ENCODE measurements at places on chromosomes 3 and 15.

GRCh38 chr3:120982608-120983320, 74.8 kb downstream of the STXBP5L start:
- no peak for DNase-seq

GRCh38 chr3:39414421-39414907, 7.9 kb downstream of the RPSA start:
- no peak for DNase-seq

GRCh38 chr3:133866141-133866540, 29.5 kb downstream of the RAB6B start:
- DNase-seq: no peak

DNA sequence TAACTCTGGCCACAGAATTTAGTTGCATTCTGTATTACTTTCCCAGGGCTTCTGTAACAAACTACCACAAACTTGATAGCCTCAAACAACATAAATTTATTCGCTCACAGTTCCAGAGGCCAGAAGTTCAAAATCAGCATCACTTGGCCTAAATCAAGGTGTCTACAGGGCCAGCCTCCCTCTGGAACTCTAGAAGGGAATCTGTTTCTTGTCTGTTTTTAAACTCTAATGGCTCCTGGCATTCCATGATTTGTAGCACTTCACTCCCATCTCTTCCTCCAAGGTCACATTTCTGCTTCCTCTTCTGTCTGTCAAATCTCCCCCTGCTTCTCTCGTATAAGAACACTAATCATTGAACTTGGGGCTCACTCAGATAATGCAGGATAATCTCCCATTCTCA, 151.9 kb upstream of the ARPP21 start:
- DNase-seq: no peak

DNA sequence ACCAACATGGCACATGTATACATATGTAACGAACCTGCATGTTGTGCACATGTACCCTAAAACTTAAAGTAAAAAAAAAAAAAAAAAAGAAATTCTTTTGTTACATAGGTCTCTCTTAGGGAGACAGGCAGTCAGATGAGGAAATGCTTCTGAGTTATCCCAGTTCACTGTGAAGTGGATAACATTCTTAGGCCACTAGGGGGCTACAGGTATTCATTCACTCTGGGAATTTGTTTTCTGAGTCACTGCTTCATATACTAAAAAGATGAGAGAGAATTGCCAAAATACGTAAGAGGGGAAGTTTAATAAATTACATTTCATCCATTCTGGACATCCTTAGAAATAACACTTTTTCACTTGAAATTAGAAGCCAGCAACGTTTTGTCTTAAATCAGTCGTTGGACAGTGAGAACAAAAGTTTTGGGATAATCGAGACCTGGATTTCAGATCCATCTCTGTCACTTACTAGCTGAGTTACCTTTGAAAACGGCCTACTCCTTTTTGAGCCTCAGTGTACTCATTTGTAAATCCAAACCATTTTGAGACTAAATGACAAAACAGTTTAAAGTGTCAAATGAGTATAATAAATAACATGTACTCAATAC, 738.4 kb upstream of the ALCAM start:
- DNase-seq: peak; percentile 77

GRCh38 chr3:38645601-38646000, 3.9 kb downstream of the SCN5A start:
- no peak for DNase-seq

DNA sequence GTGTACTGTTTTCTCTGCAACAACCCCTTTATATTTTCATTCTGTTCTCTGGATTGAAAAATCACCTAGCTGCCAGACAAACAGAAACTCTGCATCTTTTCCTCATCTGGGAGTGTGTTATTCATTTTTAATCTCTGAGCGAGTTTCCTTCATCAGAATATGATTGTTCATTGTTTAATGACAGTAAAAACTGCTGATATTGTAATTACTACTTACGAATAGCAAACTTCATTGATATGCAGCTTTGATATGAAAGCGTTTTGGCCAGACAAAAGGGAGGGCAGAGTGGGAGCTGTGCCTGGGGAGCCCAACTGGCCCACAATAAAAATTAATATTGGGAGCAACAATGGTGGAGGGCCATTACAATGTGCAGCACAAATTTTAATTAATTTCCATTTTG, 132.7 kb upstream of the SKOR1 start:
- no peak for DNase-seq

- DNase-seq: no peak
Measured at GRCh38 chr15:55366981-55367380, 41.2 kb downstream of the CCPG1 start.

GRCh38 chr15:69793431-69793780, 304.3 kb downstream of the TLE3 start:
- no peak for DNase-seq

DNA sequence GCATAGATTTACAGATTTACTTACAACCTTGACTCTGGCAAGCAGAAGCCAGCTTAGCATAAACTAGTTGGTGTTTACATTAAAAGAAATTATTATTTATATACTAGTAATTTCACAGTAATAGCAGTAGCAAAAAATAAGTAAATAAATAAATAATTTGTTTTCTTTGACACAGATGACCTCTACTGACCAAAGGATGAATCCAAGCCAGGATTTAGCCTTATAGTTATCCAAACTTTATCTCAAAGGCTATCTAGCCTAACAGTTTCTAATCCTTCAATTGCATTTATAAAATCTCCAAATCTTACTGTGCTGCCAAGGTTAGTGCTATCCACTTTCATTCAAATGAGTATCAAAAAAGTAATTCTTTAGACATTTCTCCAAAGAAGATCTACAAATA, 64.3 kb downstream of the FRMD5 start:
- DNase-seq: no peak

- peak; percentile 46 for DNase-seq
Measured at GRCh38 chr15:67511606-67512005, 9.3 kb upstream of the C15orf61 start.

GRCh38 chr15:85897207-85897894, 102.6 kb upstream of the KLHL25 start:
- DNase-seq: no peak

DNA sequence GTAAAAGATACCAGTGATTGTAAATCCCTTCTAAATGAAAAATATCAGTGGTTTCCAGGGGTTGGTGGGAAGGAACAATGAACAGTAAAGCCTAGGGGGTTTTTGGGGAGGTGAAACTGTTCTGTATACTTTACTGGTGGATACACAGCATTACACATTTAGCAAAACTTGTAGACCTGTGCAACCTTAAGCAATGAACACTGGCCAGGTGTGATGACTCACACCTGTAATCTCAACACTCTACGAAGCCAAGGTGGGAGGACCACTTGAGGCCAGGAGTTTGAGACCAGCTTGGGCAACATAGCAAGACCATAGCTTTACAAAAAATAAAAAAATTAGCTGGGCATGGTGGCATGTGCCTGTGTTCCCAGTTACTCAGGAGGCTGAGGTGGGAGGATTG, 1.8 kb downstream of the CCDC13 start:
- no peak for DNase-seq

- no peak for DNase-seq
Measured at GRCh38 chr3:47794544-47794943, 8.4 kb upstream of the DHX30 start.

GRCh38 chr3:6282918-6283317, 578.0 kb upstream of the GRM7 start:
- no peak for DNase-seq

GRCh38 chr15:97126553-97127233, 796.2 kb downstream of the NR2F2 start:
- DNase-seq: peak; percentile 76

- no peak for DNase-seq
Measured at GRCh38 chr15:33119865-33120264, 74.6 kb downstream of the FMN1 start.

DNA sequence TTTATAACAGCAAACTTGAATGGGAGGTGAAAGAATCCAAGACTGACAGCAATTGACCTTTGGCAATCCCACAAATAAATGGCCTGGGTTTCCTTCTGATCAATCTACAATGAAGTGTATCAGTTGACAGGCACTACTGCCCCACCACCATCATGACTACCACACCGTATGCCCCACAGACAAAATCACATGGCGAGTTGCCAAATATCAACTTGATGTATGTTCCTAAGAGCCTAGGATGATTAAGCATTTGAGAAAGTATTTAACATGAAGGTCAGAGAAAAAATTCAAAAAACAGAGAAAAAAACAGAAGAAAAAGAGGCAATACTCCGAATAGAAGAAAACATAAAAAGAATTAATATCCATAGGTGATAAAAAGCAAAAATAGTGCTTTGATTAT, 215.9 kb upstream of the STAC start:
- no peak for DNase-seq

DNA sequence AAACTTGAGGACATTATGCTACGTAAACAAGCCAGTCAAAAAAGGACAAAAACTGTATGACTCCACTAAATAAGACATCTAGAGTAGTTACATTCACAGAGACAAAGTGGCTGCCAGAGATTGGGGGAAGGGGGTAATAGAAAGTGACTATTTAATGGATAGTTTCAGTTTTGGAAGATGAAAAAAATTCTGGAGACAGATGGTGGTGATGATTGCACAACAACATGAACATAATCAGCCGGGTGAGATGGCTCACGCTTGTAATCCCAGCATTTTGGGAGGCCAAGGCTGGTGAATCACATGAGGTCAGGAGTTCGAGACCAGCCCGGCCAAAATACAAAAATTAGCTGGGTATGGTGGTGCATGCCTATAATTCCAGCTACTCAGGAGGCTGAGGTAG, 40.6 kb downstream of the DPP8 start:
- peak; percentile 54 for DNase-seq

DNA sequence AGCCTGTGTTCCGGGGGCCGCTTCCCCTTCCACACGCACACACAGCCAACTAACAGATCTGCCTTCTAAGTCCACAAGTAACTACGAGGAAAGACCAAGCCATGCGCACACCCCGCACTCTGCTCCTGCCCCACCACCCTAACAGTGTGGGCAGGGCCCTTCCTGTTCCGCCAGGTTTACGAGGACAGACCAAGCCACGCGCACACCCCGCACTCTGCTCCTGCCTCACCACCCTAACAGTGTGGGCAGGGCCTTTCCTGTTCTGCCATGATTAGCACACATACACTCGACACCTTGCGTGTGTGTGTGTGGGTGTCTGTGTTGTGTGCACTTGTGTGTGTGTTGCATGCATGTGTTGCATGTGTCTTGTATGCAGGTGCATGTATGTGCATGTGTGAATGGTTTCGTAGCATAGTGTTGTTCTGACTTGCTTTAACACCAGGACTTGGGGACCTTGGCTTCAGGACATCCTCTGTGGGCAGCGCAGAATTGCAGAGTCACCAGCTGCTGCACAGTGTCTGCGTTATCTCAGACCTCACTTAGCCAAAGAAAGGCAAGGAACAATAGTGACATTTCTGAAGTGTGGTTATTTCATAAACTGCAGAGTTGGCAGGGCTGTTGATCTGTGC, 114.4 kb downstream of the CHSY1 start:
- DNase-seq: no peak

DNA sequence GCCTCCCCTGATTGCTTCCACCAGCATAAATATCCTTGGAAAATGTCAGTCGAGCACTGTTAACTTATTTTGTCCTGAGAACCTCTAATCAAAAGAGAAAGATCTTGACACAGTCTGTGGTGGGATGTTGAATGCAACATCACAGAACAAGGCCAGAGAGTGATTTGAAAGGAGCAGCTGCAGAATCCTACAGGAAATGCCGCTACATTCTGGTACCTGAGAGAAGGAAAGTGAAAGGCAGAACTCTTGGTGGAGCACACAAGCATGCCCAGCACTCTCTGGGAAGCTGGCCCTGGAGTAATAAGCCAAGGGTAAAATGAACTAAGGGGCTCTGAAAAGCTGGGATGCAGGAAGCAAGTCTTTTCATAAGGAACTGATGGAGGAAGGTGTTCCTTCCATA, 75.8 kb downstream of the CBLB start:
- DNase-seq: peak; percentile 45

DNA sequence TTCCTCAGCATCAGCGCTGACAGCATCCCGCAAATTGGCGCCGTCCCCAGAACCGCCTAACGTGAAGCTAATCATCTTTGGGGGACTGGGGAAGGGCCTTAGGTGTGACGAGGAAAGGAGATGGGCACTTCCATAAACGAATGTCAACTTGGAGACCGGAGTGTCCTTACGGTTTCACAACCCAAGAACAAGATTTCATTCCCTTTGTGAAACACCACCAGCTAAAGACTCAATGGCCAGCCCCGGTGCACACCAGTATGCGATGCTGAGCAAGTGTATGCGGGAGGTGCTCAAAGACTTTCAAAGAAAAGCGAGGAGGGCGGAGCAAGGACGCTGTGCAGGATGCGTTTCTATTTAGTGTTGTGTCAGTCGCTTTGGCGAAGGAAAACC, 759 bp upstream of the TTBK2 start:
- peak; percentile 47 for DNase-seq

DNA sequence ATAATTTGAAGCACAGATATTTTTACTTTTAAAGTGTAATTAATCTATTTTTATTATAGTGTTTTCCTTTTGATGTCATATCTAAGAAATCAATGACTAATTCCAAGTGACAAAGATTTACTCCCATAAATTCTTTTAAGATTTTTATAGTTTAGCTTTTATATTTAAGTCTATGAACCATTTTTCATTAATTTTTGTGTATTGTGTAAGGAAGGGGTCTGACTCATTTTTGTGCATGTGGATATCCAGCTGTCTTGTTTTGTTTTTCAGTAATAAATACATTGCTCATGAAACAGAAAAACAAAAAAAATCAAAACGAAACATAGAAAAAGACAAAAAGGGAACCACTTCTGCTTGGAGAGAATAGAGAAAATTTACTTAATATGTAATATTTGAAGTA, 145.1 kb downstream of the EPHA6 start:
- DNase-seq: no peak

GRCh38 chr15:25089577-25089976, 134.8 kb downstream of the SNRPN start:
- no peak for DNase-seq

Data from M059J (cell line).